Right cardiac atrium (tissue), 5 donors: ENCODE measurements at places on chromosomes 16 and 17. TPM values are rescaled to one million over a fixed set of nuclear protein-coding genes. Genes with fewer than 3 reads are reported as not detected.

CBLN1 gene
- 2.7 TPM for polyA plus RNA-seq

ZPBP2 gene
- polyA plus RNA-seq: not detected

STRADA gene
- 22.0 TPM for polyA plus RNA-seq

SCARF1 gene
- polyA plus RNA-seq: 7.7 TPM

CACNG1 gene
- not detected for polyA plus RNA-seq

MT1M gene
- 18.0 TPM for polyA plus RNA-seq

SLC5A2 gene
- polyA plus RNA-seq: 1.2 TPM

HS3ST3A1 gene
- 2.2 TPM for polyA plus RNA-seq

HSPB9 gene
- polyA plus RNA-seq: 0.18 TPM

NAA60 gene
- 50.9 TPM for polyA plus RNA-seq

TCAP gene
- 4,928 TPM for polyA plus RNA-seq

KCNG4 gene
- not detected for polyA plus RNA-seq

TMEM235 gene
- polyA plus RNA-seq: not detected

DNA sequence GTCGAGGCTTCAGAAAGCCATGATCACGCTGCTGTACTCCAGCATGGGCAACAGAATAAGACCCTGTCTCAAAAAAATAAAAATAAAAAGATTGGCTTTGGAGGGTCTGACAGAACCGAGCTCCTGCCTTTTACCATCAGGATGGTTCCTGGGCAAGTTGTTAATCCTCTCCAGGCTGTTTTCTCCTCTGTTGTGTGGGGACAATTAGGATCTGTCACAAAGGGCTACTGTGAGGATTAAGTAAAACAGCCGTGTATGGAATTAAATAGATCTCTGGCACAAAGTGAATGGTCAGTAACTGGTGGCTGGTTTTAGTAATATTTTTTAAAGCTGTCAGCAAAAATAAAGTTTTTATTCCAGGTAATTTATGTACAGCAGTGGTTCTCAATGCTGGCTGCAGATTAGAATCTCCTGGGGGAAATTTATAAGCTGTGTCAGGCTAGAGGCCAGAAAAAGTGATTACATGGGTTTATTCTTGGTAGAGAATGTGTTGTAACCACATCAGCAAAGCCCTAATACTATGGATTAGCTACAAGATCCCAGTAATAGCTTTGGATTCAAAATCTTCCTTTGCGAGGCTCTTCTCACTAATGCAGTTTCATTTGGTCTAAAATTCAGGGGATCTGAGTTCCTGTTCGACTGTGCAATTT, 47.2 kb downstream of the GPRC5B start:
- no peak for DNase-seq

GRCh38 chr16:23826528-23827045, 9.2 kb upstream of the PRKCB start:
- DNase-seq: no peak

- DNase-seq: no peak
Observed at GRCh38 chr17:50858486-50859225, 7.5 kb downstream of the TOB1 start.

GRCh38 chr17:29588017-29588561, 1.4 kb downstream of the GIT1 start:
- no peak for DNase-seq

DNA sequence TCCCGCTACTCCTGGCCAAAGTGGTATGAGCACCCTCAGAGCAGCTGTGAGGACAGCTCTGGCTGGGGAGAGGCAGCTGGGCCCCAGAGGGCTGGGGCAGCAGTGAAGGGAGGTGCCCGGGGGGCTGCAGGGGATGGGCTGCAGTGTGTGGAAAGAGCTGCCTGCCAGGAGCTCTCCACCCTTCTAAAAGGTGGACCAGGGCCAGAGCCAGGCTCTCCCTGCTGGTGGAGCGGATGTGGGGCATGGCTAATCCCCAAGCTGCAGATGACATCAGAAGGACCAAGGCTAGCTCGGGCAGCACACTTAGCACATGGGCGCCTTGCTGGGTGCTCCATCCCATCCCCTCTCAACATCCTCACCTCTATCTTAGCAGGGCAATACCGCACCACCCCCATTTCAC, 103.1 kb downstream of the SDK2 start:
- DNase-seq: no peak

- no peak for DNase-seq
Observed at GRCh38 chr17:42521036-42521435, 15.0 kb upstream of the NAGLU start.

DNA sequence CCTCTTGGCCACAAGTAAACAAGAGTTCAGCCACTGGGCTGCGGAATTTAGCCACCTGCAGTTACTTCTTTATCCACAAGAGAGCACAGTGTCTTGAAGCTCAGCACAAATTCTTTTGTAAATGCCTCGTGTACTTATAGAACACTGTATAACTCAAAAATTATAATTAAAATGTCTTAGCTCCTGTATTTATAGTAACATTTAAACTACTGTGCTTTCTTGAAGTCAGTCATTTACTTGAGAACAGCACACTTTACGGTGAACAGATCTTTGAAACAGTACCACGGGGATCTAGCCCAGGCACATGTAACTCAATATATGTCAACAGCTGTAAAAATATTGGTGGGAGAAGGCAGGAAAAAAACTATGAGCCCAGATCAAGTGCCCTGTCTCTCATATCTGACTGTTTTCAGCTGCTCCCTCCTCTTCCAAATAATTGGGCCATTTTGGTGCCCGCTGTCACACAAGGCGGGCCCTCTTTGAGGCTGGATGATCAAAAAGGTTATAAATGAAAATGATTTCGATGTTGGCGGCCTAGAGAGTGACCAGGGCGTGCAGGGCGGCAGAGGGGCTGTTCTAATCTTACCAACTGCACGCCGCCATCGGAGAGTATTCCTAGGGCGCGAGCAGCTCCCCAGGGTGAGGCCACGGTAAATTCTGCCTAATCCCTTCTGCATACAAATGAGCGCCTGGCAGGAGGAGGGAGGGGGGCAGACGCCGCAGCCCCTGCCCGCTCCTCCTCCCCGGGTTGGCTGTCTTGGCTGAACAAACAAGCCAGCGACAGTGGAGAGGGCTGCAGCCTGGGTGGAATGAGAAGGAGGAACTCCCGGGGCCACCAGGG, 183.2 kb downstream of the C16orf78 start:
- DNase-seq: no peak

- no peak for DNase-seq
Observed at GRCh38 chr16:85159179-85159980, 47.1 kb upstream of the CIBAR2 start.

DNA sequence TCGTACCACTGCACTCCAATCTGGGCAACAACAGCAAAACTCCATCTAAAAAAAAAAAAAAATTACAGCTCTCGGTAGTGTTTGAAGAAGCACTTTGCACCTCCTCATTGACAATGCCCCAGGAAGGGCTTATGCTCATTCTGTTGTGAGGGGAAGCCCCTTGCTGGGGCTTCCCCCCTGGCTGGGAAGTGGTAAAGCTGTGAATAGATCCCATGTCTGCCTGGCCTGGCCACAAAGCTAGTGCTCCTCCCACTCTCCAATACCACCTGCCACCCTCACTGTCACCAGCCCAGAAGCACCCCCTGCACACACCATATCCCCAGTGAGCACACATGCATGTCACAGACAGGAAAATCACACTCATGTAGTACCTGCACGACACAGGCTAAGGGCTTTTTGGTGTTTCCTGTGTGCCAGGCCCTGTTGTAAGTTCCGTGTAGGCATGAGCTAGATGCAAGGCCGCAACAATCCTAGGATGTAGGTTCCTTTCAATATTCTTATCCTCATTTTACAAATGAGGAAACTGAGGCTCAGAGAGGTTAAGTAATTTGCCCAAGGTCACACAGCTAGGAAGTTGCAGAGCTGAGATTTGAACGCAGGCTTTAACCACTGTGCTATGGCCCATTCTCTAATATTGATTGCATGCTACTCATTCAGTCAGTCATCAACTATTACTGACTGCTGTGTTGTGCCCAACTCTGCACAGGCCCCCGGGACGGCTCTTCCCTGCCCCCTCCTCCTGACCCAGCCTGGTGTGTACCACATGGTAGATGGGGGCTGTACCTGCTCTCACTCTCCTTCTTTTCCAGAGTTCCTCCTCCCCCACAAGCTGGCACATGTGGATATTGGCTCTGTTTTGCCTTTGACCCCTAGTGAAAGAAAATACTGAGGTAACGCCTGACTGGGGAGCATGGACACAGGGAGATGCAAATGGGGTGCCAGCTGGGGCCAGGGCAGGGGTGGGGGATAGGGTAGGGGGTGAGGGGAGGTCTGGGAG, 11.9 kb upstream of the COL1A1 start:
- DNase-seq: no peak

DNA sequence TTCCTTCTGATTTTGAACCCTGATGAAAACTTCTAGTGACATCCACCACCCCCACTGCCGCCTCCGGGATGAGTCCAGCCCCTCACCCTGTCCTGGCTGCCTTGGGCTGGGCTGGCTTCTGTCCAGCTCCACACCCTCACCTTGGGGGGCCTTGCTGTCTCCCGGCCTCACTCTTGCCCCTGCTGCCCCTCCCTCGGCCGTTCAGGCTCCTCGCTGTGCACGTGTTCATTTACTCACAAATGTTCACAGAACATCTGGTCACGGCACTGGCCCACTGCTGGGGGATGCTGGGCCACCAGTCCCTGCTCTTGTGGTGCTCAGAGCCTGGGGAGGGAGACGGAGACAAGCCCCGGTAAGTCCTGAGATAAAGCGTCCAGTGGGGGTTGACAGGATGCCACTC, 40.6 kb downstream of the PRMT7 start:
- no peak for DNase-seq

GRCh38 chr16:78648517-78648916, 549.1 kb downstream of the WWOX start:
- peak; percentile 50 for DNase-seq

- DNase-seq: no peak
Observed at GRCh38 chr16:2817340-2818271, 569 bp downstream of the PRSS21 start.

DNA sequence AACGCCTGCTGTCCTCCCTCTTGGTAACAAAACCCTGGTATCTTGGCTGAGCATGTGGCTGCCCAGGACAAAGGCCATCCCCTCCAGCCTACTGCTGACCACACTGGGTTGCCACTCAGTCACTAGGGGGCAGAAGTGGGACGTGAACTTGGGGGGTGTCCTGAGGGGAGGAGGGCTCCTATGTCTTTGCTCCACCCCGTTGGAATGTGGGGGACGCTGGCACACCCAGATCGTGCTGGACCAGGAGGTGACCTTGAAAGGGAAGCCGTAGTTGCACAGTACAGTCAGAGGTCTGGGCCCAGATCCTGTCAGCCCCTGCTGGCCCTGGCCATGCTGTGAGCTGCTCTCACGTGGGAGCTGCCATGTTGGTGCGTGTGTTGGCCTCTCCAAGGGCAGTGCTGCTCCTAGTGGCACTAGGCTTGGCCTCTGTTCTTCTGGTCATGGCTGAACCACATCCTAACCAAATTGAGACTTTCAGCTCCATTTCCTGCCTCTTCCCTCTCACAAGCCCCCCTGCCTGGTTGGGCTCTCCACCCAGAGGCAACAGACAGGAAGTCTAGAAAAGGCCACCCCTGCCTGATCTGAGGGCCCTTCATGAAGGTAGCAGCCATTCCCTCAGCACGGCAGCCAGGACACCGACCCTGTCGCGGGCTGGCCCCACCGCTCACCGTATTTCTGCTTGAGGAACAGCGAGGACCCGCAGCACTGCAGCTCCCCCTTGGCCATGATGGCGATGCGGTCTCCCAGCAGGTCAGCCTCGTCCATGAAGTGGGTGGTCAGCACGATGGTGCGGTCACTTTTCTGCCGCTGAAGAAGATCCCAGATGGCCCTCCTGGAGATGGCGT, 29.0 kb upstream of the RNPS1 start:
- DNase-seq: no peak

DNA sequence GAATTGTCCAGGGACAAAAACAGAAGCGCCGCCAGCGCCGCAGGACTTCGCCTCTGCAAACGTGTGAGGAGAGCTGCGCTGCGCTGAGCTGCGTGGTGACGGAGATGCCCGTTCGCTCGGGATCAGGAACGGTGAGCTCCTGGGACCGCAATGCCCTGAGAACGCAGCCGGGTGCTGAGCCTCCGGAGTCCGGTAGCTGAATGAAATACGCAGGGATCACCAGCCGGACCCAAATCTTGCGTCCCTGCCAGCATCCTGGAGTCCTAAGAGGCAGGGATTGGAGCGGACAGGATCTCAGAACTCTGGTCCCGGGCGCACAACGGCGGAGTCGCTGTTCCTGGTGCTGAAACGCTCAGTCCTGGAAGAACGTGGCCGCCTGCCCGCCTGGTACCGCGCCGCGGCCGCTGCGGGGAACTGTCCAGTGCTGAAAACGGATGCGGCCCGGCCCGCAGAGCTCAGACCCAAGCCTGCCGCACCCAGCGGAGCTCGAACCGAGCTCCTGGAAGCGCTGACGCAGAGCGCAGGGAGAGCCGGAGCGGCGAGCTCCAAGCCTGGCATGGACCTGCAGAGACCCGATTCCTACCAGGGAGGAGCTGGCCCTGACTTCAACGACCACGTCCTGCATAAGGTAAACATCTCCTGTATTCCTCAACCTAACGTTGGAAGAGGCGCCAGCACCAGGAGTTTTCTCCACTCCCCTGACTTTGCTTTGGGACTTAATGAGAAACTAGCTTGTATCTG, 41.5 kb downstream of the CD300LF start:
- DNase-seq: peak; percentile 93

DNA sequence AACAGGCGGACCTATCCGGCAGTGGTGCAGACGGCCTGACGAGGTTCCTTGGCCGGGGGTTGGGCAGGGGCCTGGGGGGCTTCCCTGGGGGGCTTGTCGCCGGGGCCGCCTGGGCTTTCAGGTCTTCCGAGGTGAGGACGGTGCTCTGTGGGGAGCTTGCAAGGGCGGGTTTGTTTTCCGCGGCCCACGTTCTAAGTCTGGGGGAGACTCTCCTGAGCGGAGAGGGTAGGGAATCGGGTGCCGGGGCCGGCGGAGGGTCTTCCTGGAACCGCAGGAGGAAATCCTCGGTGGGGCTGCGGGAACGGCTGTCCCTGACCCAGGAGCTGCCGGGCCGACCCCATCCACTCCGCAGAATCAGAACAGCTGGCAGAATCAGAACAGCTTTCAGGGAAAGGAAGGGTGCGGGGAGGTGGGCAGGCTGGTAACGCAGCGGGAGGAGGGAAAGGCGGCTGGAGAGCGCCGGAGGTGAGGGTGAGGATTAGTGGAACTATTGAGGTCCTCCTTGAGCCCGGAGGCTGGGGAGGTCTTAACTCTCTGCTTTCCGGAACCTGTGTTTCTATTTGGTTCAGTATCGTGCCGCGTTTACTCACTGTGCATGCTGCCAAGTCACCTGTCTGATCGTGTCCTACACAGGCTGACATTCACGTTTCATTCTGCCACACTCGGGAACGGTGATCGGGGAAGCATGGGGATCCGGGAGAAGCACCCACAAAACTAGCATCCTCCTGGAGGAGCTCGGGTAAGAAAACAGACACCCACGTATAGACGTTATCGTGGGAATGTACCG, 28.9 kb downstream of the CPSF4L start:
- no peak for DNase-seq

GRCh38 chr16:5615868-5616642, 518.5 kb upstream of the EEF2KMT start:
- peak; percentile 68 for DNase-seq

DNA sequence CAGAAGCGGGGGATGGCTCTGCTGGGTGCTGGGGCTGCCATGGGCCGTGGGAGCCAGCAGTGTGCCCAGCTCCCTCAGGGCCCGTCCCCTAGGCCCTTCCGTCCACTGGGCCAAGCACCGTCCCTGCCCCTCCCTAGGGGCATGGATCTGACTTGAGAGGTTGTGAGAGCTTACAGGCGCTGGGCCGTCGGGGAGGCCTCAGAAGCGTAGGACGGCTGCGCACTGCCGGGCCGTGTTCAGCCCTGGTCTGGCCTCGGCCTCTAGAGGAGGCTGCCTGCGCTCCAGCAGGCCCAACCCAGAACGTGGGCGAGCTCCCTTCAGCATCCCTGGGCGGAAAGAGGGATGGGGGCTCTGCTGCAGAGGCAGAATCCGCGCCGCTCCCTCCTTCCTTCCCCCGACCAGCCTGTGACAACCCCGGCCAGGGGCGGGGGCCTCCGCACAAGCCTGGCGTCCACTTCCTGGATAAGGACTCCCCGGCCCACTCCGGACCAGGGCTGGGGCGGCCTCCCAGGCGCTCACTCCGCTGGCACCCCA, 685 bp upstream of the MPG start:
- DNase-seq: peak; percentile 87
